ENCODE measurements at places on chromosomes 11 and 22.

GRCh38 chr22:47613606-47614350 lies 851.3 kb downstream of the TBC1D22A start:
- DNase-seq: no peak

GRCh38 chr22:49152939-49153770 lies 674.5 kb downstream of the BRD1 start:
- DNase-seq: no peak

DNA sequence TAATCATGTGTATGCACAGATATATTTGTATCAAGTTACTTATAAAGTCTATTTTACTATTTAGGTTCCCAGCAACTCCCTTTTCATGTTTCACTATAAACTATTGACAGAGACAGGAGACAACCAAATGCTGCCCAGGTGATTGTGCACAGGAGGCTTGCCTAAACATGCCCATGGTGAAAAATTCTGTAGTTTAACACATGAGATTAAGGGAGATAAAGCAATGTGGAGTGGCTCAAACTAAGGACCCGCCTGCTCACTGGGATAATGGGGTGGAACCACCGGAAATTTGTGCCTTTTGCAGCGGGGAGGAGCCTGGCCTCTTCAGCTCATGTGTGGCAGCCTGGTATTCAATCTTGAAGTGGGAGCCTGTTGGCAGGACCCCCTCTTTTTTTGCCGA lies 459.5 kb upstream of the CNTN5 start:
- no peak for DNase-seq

GRCh38 chr11:43239791-43240190 lies 72.0 kb upstream of the API5 start:
- DNase-seq: no peak

Data from fibroblast of lung (primary cell).